ENCODE measurements at places on chromosomes 12 and 14.

- no peak for DNase-seq
Measured at GRCh38 chr12:109740694-109741245, 27.1 kb downstream of the FAM222A start.

- no peak for DNase-seq
Measured at GRCh38 chr12:39145175-39145999, 240.0 kb upstream of the CPNE8 start.

DNA sequence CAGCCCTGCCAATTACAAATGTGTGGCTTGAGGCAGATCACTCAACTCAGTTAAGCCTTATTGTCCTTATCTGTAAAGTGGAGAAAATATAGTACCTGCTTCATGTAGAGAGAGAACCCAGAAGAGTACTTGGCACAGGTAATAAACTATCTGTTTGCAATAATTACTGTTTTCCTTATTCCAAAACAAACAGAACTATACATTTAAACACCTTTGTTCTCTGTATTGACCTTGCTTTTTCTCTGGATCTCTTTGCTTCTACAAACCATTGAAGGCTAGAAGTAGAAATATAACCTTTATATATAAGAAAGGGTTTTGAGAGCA is 70.8 kb upstream of the SRSF5 start:
- DNase-seq, result no peak

DNA sequence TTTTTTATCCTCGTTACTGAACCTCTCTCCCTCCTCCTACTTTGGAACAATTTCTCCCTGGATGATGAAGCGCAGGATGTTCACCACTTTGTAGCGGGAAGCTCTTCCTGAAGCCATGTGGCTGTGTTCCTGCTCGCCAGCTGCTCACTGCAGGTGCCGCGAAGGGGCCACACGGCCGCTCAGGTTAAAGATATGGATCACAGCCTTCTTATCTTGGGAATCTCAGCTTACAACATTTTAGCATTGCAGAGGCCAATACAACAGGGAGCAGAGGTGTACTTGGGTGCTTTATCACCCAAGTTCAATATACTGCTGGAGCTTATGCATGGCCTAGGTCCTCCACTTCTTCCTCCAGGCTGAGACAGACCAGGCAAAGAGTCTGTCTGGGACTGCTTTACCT is 201.2 kb upstream of the G2E3 start:
- no peak for DNase-seq

DNA sequence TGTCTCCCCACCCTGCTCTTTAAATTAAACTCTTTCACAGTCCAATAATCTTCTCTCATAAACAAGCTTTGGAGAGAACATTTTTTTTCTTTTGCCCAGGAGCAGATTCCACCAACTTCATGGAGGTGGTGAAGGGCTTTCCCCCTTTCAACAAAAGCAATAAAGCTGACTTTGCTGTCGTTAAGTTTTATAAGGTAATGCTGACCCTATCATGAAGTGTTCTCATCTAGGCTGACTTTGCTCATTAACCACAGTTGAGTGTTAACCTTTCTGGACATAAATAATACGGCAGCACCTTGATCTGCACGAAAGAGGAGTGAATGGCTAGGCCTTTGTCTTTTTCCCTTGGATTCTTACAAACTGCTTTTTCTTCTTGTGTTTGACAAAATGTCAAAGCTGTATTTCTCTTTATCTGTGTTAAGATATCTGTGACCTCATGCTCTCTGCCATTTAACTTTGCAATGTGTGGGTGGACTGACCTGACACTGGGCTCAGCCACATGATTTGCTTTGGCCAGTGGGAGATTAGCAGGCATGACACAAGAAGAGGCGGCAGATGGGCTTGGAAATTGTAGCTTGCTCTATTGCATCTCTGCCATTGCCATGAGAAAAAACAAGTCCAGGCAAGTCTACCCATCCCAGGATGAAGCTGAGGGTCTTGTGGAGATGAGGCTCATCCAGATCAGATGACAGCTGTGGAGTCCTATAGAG is 470.9 kb upstream of the CCDC196 start:
- no peak for DNase-seq

DNA sequence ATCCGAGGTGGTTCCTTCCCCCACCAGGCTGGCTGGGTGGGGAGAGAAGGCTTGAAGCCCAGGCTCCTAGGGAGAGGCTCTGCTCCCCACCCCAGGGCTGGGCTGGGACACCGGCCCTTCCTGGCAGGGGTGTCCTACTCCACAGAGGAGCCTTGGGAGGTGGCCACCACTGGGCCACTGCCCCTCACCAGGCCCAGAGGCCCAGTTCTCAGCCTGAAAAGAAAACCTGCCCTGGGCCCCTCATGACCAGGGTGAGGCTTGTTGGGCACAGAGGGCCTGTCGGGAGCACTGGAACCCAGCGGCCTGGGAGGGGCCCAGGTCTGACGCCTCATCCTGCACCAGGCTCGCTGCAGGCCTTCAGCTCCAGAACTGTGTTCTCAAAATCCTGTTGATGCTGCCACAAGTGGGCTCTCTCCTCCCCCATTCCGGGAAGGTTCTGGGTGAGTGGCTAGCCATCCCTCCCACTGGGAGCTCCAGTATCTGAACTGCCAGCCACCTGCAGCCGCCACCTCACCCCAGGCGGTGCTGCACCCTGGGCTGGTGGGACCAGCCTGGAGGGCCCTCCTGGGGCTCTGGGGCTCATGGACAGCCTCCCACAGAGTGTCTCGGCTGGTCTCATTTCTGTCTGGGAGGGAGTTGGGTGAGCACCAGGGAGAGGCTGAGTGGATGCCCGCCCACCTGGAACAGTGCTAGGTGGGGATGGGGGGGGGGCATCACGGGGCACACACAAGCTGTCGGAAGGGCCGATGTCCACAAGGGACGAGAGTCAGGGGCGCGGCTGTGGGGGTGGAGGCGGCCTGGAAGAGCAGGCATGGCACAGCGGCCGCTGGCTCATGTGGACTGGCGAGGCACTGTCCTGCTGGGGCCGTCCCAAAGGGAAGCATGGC is 11.8 kb downstream of the BAG5 start:
- DNase-seq, result no peak

GRCh38 chr14:93984070-93984469 is 7.7 kb upstream of the ASB2 start:
- no peak for DNase-seq

GRCh38 chr12:107302649-107303341 is 209.4 kb upstream of the CRY1 start:
- no peak for DNase-seq

DNA sequence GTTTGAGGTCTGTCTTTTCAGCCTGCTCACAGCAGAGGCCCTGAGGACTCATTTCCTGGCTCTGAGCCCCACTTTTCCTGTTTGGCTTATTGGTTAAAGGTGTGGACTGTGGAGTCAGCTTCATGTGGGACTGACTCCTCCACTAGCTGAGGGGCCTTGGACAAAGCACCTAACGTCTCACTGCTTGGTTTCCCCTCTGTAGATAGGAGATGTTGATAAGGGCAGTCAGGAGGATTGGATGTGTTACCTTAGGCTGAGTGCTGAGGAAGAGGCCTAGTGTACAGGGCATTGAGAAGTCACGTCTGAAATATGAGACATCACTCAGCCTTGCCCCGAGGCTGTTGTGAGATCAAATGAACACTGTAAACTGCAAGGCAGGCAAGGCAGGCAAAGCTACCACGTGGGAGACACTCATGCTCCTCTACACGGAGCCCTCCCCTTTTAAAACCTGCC is 27.1 kb upstream of the TCL1A start:
- no peak for DNase-seq

DNA sequence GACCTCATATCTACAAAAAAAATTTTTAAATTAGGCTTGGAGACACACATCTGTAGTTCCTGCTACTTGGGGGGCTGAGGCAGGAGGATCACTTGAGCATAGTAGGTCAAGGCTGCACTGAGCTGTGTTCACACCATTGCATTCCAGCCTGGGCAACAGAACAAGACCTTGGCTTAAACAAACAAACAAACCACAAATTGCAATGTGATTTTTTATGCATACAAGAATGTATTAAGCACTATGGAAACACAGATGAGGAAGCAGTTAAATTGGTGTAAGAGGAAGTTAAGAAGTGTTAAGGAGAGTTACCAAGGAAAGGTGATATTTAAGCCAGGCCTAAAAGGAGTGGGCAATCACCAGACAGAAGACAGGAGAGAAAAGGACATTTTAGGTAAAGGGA is 83.6 kb upstream of the HECTD1 start:
- no peak for DNase-seq

- DNase-seq, result no peak
Measured at GRCh38 chr14:93137864-93138263, 22.1 kb upstream of the ITPK1 start.

- DNase-seq, result peak; percentile 67
Measured at GRCh38 chr12:132560614-132561426, 49.6 kb downstream of the LRCOL1 start.

- no peak for DNase-seq
Measured at GRCh38 chr14:101019541-101019940, 116.0 kb upstream of the RTL1 start.

GRCh38 chr14:72516936-72517700 is 376.8 kb downstream of the DPF3 start:
- peak; percentile 55 for DNase-seq

DNA sequence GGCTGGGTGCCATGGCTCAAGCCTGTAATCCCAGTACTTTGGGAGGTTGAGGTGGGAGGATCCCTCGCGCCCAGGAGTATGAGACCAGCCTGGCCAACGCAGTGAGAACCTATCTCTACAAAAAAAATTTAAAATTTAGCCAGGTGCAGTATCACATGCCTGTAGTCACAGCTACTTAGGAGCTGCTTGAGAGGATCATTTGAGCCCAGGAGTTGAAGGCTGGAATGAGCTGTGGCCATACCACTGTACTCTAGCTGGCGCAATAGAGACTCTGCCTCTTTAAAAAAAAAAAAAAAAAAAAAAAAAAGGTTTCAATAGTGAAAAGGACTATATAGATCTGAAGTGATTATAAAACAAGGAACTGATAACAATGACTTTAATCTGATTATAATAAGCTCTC is 13.5 kb downstream of the PSMA3 start:
- DNase-seq, result no peak

DNA sequence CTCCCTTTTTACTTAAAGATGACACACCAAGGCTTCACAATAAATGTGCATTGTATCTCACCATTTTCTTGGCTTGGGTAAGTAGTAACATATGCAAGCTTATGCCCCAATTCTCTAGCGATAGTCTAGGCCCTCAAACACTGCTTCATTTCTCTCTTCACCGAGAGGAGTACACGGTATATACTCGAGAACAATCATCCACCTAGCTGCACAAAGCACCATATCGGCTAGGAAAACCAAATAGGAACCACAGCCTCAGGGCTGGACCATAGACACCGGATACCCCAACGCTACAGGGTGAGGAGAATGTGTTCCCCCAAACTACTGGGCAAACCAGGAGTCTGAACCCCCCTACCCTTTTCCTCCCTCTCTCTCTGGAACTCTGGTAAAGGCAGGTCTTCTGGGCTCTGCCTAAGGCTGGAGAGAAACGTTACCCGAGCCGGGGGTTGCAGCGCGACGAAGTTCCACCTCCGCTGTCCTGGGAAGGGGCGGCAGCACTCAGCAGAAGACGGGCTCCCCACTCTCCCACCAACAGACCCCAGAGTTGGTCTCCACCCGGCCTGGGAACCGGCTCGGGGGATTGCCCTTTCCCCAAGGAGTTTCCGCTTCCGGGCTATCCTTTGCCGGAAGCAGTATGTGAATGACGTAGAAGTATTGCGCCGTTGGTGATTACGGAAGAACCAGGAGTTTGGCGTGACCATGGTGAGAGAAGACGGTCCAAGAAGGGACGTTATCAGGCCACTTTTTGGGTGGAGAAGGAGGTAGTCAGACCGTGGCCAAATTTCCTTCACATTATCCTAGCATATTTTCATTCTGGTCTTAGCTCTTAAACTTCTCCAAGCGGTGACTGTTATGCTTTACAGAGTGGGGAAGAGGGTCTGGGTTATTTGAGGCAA is at the start of the genes AREL1 and FCF1:
Gene AREL1 (minus strand): TSS at position 582 of the 896 bp plus-strand sequence. CDS start 27,465 bp downstream, outside the sequence.
Gene FCF1 (plus strand): TSS at position 646 of the 896 bp plus-strand sequence. CDS start 54 bp downstream, at position 700.
- peak; percentile 65 for DNase-seq

DNA sequence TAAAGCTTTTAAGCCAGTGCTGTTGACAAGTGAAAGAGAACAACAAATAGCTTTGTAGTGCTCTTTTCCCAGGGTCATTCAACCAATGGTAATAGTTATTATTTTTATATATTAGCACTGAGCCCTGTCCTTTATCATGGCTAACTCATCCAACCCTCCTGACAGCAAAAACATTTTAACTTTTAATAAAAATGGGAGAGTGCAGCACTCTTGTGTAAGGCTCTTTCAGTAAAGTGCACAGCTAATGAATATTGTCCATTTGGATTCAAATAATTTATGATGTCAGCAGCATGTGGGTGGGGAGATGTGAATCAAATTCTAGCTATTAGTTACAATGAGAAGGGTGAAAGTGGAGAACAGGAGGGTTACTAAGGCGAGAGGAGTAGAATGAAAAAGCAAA is 185.7 kb downstream of the SOX5 start:
- no peak for DNase-seq

DNA sequence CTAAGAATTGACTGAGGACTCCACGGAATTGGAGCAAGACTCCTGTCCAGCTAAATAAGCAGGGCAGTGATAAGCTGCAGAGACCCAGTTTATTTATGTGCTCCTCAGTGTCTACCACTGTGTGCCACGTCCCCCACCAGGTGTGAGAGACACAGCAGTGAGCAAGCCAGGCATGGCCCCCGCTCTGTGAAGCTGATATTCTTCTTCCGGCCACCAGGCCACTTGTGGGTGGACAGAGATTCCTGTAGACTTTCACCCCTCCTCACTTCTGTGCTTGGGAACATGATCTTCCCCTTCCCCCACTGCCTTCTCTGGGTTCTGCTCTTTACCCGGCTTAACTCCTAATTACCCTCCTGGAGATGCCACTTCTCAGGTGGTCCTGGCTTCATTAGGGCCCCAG is 21.3 kb downstream of the BRAP start:
- no peak for DNase-seq

GRCh38 chr12:25793196-25793595 is 165.3 kb upstream of the RASSF8 start:
- DNase-seq, result no peak

- DNase-seq, result no peak
Measured at GRCh38 chr14:46008348-46008747, 643.2 kb downstream of the RPL10L start.
